K562 (cell line): ENCODE measurements at places on chromosomes 7 and 10. TPM values are rescaled to one million over a fixed set of nuclear protein-coding genes. Genes with fewer than 3 reads are reported as not detected.

- DNase-seq, result no peak
These were observed 47.2 kb downstream of the GOLGA7B start for GRCh38 chr10:97896756-97897358.

DNA sequence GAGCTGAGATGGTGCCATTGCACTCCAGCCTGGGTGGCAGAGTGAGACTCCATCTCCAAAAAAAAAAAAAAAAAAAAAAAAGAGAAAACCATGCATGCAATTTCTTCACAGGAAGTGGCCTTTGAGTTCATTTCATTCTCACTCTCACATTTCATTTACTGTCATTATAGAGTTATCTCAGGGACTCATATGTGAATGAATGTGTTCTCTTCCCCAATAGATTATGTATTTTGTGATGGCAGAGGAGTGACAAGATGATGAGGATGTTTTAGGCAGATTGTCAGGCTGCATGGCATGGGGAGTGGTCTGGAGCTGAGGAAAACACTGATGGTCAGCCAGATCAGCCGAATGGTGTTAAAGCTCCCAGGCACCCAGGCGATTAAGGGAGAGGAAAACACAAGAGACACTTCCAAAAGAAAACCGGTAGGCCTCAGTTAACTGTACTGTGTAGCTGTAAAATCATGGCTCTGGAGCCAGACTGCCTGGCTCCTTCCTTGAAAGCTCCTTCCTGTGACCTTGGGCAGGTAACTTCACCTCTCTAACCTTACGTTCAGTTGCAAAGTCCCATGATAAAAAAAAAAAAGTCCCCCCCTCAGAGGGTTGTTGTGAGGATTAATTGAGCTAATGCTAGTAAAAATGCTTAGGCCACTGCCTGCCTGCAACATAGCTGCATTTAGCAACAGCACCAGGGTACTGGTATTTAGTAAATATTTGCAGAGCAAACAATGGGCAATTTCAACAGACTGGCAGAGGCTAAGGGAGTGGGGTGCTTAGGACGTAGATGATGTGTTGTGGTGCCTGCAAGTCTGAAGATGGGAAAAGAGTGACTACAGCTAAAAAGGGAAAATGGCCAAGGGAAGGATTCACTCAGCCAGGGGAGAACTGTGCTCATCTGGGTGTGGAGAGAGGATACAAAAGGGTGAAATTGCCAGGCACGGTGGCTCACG is 6.9 kb downstream of the FRAT2 start:
- no peak for DNase-seq

DNA sequence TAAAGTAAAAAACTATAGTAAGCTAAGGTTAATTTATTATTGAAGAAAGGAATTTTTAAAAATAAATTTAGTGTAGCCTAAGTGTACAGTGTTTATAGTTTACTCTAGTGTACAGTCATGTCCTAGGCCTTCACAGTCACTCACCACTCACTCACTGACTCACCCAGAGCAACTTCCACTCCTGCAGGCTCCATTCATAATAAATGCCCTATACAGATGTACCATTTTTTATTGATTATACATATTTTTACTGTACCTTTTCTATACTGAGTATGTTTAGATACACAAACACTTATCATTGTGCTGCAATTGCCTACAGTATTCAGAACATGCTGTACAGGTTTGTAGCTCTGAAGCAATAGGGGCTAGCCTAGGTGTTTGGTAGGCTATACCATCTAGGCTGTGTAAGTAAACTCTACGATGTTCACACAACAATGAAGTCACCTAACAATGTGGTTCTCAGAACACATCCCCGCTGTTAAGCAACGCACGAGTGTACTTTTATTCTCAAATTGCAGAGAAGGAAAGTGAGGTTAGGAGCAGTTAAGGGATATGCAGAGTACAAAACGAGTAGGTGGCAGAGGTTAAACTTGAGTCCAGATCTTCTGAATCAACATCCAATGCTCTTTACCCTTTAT is 38.9 kb upstream of the PLCE1 start:
- no peak for DNase-seq

DNA sequence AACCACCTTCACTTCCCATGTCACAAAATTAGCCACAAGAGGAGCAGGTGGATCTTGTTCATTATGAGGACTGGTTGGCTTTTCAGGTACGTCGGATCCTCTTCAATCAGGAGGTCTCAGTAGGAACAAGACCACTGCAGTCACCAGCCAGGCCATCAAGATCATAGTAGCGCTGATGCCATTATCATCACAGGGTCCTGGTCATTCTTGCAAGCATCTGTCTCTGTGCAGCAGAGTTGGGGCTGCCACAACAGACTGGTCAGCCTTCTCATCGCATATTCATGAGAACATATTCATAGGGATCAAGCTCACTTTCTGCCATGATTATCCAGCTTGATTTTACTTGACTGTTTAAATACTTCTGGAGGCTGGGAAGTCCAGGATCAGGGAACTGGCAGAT is 67.1 kb downstream of the ADCYAP1R1 start:
- no peak for DNase-seq

DNA sequence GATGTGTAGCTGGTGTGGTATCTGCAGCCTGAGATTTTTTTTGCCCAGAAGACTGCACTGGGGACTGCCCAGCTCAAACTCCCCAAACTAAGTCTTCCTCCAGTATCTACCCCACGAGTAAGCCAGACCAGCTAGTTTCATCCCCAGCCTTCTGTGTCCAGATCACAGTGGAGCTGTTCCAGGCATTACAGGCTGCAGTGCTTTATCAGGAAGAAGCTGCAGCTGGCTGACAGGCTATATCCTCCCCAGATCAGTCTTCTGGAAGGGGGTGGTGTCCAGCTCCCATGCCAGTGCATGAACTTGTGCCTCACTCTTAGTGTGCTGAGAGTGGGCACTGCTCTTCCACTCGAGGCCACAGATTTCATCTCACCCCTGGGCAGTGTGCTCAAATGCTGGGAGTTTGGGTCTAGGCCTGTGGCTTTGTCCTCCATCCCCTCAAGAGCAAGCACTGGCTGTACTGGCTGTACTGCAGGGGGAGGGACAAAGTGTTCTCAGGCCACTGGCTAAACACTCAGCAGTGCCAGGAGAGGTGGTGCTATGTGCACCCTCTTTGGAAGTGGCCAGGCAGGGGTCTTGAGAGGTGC is 679.1 kb upstream of the COBL start:
- DNase-seq, result no peak

DNA sequence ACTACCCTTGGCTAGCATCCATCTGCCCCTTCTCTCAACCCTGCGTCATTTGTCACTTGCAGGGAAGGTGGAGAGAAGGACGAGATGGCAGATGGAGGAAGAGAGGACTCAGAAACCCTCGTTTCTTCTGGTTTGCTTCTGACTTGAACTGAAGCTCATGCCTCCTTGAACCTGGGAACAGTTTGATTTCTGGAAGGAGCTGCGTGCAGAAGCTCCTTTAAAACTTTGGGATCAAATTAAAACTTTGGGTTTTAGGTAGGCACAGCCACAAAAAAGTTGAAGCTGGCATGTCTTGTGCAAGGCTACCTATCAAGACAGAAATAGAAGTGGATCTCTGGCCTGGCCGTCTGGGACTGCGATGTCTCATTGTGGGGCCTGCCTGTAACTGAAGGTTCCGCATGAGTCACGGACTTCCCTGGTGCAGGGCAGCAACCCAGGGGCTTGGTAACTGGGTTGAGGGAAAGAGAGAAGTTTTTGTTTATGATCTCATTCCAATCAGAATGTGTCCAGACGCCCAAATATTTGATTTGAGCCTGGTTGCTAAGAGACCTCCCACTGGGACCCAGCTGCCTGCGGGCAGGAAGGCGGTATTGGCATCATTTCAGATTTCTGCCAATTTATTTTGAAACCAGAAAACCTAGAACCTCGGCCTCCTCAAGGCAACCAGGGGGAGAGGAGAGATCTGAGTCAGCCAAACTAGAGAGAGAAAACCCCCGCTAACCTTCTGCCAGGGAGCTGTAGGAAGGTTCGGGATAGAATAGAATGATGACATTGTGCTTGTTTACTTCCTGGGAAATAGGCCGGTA is 15.8 kb upstream of the CAMK1D start:
- no peak for DNase-seq

DNA sequence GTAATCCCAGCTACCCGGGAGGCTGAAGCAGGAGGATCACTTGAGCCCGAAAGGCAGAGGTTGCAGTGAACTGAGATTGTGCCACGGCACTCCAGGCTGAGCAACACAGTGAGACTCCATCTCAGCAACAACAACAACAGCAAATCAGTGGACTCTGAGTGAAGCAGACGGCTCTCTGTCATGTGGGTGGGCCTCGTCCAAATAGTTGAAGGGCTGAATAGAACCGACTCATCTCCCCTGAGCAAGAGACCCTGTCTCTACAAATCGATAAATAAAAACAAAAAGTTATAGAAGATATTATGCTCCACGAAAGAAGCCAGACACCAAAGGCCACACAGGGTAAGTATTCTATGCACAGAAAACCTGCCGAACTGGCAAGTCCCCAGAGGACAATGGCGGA is 45.9 kb downstream of the UNCX start:
- no peak for DNase-seq

DNA sequence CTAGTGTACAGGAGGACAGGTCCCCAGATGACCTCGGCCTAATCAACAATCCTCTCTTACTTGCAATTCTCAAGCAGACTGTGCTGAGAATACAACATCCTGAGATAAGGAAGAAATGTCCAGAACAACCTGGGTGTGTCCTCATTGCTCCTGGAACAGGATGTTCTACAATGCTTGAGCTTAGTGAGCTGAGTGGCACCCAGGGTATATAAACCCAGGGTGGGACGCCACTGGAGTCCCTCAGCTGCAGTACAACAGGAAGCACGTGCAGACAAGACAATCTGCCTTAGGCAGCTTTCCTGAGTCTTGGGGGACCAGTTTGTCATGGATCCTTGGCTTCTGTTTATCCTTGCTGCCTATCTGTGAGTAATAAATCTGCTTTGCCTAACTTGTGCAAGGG is 27.7 kb upstream of the SLC25A13 start:
- no peak for DNase-seq

DNA sequence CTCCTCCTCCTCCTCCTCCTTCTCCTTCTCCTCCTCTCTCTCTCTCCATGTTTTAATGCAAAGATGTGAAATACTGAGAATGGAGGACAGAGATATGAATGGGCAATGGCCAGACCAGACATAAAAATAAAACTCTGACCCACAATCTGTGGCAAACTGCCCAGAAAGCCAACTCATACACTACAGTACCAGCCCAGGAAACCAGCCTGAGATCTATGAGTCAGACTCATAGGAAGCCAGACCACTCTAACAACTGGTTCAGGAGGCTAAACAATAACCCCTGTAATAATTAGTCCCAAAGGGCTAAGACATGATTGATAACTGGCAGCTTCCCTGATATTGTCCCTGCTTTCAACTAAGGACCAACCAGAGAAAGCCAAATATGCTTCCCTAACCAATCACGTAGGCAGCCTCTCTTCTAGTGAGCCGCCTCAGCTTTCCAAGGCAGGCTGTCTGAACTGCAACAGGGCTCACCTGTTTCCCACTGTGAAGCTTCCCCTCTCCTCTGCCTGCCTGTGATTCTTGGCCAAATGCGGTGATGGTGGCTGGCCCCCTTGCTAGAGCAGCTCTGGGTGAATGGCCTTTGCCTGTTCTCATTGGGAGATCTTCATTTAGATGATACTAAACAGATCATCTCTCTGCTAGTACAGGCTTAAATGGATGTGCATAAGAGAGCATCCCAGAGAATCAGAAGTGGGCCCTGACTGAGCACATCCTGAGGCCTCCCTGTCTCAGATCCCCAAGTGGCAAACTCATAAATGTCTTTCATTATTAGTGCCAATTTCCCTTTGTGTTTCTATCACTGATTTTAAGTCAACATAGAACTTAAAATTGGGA is 817.6 kb downstream of the TNS3 start:
- no peak for DNase-seq

MMD2 gene
- total RNA-seq, result not detected in 2 replicates

FOXI2 gene
- total RNA-seq, result not detected in 2 replicates
